ENCODE measurements at places on chromosomes 2 and 18.

DNA sequence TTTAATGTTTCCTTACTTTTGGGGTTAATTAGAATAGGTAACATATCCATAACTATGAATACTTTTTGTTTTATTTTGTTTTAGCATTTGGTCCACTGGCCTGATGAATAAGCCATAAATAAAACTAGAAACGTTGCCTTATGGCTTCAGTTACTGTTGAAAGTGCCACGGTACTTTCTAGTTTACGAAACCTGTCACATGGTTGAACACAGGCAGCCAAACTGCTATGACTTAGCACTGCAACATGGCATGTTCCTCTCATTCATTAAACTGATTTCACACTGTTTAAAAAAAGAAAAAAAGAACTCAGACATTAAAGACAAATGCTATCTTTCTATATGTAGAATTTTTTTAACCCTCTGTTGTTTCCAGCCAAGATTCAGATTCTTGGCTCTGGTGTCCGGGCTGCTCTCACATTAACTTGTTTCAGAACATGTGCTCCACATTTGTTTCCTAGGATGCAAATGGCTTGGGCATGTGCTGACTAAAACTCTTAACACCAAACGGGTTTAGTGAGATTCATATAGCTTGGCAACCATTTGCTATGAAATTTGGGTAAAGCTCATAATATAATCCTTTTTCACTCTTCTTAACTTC is 323.9 kb upstream of the RND3 start:
- DNase-seq = no peak

GRCh38 chr2:133377021-133377481 is 191.2 kb downstream of the NCKAP5 start:
- DNase-seq = no peak

- no peak for DNase-seq
These were observed 63.3 kb downstream of the KCTD18 start for GRCh38 chr2:200446612-200447011.

- DNase-seq = no peak
These were observed 55.7 kb downstream of the IRS1 start for GRCh38 chr2:226743915-226744314.

GRCh38 chr18:79354350-79354749 is 41.4 kb upstream of the NFATC1 start:
- DNase-seq = no peak

GRCh38 chr18:77361382-77361781 is 111.7 kb downstream of the GALR1 start:
- DNase-seq = no peak

DNA sequence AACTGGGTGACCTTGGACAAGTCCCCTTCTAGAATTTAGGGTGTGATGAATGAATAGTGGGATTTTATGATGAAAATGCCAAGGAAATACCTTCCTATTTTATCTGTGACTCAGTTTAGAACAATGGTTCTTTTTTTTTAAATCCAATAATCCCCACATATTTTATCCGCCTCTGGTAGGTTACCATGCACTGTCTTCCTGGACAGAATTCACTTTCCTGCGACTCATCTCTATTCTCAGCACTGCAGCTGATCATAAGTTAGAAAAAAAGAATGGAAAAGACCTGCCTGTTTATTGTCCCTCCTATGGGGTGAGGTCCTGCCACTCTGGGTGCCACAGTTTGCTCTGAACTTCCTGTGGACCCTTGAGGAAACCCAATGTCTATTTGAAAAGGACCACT is 73.1 kb downstream of the IRS1 start:
- no peak for DNase-seq

DNA sequence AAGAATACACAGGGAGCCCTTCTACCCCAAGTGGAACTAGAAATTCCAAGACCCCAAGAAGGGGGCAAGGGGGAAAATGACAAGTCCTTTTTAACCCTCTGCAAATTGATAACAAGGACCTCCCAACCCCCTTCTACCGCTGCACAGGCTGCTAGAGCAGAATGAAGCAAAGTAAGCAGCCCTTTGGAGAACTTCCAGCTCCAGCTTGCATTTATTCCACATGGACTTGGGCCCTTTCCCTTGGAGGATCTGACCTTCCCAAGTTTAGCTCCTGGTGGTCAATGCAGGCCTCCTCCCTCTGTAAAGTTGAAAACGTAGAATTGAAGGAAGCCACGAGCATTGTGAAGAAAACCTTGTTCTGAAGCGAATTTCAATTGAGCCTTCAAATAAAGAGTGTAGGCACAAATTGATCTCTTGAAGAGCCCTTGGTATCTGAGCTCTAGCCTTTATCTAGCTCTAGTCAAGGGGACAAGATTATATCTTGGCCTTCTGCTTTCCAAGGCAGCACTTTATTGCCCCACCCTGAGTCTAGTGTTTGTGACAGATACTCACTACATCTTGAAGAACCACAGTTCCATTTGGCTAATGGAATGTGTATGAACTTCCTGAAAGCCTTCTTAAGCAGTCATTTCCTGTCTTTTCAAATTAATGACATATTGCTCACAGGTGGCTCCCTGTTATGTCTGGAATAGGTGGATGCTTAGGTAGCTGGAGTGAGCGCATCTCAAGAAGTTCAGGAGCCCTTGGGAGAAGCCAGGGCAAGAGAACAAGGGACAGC is 37.2 kb downstream of the SLC14A2 start:
- DNase-seq = no peak

All from stimulated activated CD8-positive, alpha-beta memory T cell treated with anti-CD3 and anti-CD28 coated beads, Interleukin-12 subunit alpha, Interleukin-12 subunit beta, amount 100 ng/mL, for 4 hours (primary cell).